ENCODE measurements at places on chromosomes 1 and 21.

GRCh38 chr1:203929741-203930309 lies 68.4 kb downstream of the SNRPE start:
- DNase-seq, result no peak

DNA sequence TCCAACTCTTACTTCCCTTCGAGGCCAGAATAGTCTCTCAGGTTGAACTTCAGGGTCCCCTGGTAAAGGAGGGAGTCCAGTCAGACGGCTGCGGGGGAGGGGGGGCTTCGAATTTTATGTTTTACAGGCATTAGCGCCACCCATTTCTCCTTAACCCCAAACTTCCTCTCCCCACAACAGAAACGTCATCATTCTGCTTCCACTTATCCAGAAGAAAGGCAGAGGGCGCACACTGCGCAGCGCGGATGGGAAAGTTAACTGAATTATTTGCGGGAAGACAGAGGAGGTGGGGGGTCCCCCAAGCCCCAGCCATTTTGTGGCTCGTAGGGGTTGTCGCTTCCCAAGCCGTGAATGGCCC lies 529 bp upstream of the PRMT2 start:
- peak; percentile 90 for DNase-seq

DNA sequence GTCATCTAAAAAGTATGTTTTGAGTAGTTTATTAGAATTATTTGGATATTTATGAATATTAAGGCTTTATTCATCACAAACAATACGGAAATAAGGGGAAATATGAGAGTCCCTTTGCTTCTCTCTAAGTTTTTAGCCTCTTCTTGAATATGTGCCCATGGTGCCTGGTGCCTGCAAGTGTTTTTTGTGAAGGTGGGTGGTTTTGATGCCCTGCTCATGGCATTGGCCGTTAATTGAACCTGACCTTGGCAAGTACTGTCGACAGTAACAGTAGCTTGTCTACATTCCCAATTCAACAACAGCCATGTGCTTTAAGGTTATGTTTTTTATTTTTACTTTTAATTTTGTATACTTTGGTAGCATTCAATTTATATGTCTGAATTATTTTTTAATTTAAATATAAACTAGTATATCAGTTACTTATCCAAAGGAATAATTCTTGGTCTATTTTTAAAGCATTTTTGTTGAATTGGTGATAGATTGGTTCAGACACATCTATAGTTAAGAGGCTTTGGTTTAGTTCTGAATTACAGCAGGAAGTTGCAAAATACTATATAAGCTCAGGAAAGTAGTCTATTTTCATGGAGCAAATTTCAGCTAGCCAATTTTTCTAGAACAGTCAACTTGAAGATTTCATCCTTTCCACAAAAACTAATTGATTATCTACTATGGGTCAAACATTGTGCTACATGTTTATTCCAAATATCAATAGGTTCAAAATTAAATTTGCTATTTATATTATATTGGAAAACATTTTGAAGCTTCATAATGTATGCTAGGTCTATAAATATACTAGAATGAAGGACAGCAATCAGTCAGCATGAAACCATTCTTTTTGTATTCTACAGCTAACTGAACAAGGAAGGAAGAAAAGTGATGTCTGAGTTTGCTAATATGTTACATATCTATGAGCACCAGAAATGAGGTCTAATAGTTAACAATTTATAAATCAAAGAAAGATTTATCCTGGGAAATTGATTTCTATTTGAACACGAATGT lies 184.4 kb downstream of the MRPL39 start:
- DNase-seq, result no peak

DNA sequence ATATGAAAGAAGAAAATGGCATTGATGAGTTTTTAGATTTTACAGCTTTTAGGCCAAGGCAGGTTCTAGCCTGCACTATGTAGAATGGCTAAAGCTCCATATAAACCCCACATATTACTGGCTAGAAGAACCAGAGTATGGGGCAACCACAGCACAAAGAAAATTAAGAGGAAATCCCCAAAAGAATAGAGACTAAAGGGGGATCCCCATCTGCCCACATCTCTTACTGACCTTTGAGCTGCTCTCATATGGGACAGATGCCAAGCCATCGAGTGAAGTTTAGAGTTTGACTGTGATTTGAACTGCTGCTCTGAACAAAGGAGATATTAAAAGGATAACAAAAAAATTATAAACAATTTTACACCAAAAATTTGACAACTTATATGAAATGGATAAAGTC lies 102.2 kb upstream of the HAO2 start:
- DNase-seq, result no peak

DNA sequence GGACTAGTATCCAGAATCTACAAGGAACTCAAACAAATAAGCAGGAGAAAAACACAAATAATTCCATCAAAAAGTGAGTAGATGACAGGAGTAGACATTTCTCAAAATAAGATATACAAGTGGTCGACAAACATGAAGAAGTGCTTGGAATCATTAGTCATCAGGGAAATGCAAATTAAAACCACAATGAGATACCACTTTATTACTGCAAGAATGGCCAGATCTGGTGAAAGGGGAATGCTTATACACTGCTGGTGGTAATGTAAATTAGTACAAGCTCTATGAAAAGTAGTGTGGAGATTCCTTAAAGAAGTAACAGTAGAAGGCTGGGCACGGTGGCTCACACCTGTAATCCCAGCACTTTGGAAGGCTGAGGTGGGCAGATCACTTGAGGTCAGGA lies 73.8 kb downstream of the POU2F1 start:
- peak; percentile 35 for DNase-seq

DNA sequence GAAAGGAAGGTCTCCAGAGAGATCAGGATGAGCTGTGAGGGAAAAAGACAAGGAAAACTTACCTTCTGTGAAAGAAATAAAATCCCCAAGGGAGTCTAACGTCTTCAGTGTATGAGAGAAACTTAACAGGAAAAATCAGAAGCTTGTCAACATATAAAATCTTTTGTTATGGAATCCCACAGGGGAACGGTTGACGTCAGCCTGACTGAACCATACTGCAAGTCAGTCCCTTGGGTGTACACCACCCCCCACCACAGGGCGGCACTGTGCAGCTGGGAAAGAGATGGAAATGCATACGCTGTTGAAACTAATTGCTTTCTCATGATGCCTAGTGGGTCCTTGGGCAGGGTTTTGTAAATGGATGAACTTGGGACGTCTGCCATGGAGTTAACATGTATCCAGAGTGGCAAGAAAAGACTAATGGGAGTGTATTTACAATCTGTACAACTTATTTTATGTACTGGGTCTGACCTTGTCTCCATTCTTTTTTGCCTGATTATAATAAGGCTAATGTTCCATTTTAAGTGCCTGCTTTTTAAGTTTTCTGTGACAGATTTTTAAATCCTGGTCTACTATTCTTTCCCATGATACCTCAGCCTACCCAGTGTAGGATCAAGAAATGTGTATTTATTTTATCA lies 22.7 kb downstream of the UTP25 start:
- peak; percentile 86 for DNase-seq

DNA sequence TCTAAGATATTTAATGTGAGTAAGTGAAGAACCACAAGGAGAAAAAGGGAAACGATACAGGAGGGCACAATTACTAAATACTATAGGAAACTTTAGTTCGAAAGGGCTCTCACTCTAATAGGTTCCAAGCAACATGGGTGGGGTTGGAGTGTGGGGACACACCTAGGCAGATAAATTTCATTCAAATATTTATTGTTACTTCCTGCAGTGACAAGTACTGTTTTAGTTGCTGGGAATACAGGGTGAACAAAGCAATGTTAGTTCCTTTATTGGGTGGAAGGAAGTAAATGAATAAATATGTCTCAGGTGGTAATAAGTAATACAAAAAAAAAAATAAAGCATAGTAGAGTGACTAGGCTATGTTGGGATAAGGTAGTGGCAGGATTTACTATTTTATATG lies 73.2 kb upstream of the B3GALT2 start:
- DNase-seq, result no peak

- DNase-seq, result peak; percentile 80
These were observed 26.9 kb upstream of the RAP1A start for GRCh38 chr1:111592389-111593361.

Data from fibroblast of skin of back (primary cell).